Pulmonary artery endothelial cell (primary cell): ENCODE measurements at places on chromosomes 7 and 10. TPM values are rescaled to one million over a fixed set of nuclear protein-coding genes. Genes with fewer than 3 reads are reported as not detected.

GRCh38 chr10:110812583-110812982, 59.1 kb upstream of the PDCD4 start:
- no peak for DNase-seq

DNA sequence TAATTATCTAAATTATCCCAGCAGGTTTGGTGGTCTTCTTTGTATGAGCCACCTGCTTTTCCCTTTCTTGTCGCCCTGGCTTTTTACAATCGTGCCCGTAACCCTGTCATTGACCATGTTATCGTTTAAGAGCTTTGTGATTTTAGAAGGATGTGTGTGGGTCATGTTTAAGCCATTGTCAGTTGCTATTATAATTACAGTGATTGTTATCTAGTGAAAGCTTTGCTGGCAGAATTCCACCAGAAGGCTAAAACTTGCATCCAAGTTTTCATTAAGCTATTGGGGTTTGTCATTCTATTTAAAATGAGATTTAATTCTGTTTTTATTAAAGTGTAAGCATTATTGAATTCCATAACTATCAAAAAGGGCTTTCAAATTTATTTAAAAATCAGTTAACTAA, 354.2 kb upstream of the TMEM229A start:
- no peak for DNase-seq

GRCh38 chr7:24059775-24060174, 224.2 kb upstream of the NPY start:
- DNase-seq, result no peak

- no peak for DNase-seq
Observed at GRCh38 chr7:108012499-108013430, 9.8 kb upstream of the LAMB1 start.

- no peak for DNase-seq
Observed at GRCh38 chr7:80044796-80045195, 89.8 kb upstream of the GNAI1 start.

DNA sequence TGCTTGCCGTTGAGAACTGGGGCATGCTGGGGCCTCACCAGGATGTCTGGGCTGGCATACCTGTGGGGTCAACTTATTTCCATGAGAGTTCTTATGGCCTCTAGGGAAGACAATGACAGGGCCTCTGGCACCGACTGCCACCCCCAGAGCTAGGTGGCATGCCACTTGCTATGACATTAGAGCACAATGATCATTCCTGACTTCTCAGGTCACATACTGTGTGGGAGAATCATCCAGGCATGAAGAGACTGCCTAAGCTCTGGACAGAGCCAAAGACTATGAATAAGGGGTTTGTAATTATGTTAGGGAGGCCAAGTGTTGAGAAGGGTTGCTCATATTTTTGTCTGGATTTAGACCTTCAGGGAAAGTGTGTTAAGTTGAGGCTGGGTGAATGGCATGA, 97.5 kb downstream of the PTPN20 start:
- no peak for DNase-seq

DNA sequence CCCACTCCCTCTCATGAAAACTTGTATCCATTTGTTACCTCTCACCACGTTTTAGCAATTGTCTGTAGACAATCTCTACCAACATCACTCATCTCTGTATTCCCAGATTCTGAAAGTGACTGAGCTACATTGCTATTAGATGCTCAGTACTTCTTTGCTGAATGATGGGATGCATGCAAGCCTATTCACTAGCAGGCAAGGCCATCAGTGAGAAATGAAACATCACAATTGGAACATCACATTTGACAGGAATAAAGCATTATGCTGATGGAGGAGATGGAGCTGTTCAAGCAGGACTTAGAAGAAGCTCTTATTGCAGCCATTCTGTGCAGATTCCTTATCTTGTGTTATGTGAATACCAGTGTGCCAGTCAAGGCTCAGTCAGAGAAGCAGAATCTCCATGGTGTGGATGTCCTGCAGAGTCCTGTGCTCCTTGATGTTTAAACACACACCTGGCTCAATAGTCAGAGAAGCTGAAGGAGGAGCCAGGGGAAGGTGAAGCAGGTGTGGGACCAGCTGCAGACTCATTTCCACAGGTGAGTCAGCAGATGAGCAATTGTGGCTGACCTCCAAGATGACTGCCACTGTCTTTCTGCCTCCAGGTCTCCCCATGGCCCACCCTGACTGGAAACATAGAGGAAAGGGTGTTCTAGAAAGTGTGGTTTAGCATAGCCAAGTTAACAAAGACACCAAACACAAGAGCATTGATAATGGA, 965.5 kb downstream of the GRID1 start:
- DNase-seq, result no peak

DNA sequence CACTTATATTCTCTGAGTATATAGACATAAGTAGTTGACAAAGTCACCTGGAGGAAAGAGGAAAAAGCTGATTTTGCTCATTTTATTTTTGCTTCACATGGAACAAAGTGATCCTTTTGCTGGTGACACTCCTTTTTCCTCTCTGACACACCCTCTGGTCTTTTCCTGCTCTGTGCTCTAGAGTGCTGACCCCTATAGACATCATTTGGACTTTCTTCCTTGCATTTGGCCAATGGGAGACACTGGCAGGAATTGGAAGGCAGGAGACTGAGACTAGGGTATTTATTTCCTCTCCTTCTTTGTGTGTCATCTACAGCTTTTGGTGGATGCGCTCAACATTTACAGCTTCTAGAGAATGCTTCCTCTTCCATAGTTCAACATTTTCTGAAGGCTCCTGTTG, 1078.1 kb downstream of the SORCS1 start:
- DNase-seq, result no peak

GRCh38 chr7:158863611-158864506, 7.5 kb downstream of the DYNC2I1 start:
- DNase-seq, result no peak

GRCh38 chr10:58565271-58565670, 52.6 kb downstream of the BICC1 start:
- DNase-seq, result no peak

DNA sequence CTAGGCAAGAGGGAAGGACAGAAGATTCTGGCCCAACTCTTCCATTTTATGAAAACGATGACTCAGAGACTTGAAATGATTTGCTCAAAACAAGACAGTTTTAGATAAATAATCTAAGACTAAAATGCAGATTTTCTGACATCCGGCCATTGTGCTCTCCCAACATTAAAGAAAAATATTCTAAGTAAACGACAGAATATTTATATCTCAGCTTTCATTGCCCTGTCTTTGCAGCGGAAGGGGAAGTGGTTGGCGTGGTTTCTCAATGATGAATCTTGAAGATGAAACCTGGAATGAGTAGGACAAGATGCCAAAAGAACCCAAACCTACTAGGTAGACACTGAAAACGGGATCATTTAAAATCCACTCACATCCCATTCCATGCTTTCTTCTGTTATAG, 28.9 kb upstream of the NPY start:
- no peak for DNase-seq

GRCh38 chr10:132745511-132745910, 40.4 kb downstream of the NKX6-2 start:
- no peak for DNase-seq

DNA sequence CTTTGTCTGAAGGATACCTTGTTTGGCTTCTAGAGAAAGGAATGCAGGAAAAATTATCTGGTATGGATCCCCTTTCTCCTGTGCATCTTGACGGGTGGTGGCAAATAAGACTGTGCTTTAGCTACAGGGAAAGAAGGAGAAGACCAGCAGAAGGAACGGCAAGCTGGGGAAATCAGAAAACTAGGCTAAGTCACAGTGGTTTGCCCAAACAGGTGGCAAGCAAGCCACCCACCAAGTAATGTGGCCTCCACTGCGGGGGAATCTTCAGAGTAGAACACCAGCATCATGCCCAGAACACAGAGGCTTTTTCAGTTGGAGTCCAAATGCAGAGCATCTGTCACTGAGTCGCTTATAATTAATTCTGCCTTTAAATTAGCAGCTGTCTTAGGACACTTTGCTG, 282.8 kb downstream of the PHF14 start:
- no peak for DNase-seq

DNA sequence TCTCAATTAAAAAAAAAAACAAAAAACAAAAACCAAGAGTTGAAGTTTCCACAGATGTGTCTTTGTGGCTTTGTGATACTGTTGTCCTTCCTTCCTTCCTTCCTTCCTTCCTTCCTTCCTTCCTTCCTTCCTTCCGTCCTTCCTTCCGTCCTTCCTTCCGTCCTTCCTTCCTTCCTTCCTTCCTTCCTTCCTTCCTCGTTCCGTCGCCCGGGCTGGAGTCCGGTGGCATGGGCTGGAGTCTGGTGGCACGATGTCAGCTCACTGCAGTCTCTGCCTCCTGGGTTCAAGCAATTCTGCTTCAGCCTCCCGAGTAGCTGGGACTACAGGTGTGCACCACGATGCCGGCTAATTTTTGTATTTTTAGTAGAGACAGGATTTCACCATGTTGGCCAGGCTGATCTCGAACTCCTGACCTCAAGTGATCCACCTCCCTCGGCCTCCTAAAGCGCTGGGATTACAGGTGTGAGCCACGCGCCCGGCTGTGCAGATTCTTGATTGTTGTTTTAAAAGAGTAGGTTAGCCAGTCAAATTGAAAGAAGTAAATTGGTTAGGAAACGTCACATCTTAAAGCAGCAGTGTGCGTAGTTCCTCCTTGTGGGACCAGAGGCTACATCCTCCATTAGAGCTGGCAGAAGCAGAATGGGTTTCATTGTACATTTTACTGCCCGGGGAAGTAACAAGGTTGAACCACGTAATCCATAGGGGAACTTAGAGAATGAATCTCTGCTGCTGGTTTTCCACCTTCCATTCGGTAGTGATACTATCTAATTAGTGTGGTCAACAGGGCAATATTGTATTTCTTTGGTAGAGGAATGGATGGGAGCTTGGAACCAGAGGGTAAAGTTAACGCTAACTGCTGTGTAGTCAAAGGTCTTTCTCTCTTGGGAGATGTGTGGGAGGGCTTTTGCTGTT, 20.6 kb downstream of the DNAJB6 start:
- no peak for DNase-seq

DNA sequence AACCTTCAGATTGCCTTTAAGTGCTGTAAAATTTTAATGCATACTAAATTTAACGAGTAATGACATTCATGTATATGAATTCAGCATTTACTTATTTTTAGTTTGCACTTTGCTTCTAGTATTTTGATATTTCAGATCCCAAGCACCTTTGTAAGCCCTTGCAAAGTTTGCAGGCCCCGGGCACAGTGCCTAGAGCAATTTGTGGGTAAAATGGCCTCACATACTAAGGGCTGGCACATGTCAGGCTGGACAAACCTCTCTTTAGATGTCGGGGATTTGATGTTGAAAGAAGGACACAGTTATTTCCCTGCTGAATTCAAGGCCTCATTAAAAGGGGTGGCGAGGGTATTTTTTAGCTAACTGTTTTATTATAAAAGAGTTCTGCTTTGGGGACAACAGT, 270.3 kb upstream of the HABP2 start:
- DNase-seq, result no peak

DNA sequence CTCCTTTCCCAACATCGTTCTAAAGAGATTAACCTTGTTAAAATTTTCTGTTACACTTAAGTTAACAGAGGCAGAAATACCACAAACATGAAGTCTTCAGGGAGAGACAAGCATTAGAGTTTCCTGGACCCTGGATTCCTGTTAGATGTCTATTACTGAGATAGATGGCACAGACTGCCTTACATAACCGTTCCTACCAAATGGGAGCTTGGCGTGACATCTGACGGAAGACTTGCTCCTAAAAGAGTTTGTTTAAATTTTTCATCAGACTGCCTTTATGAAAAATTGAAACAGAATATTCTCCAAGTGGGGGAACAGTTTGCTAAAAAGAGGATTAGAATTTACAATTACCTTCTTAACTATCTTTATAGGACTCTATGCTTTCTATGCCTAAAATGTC, 22.7 kb downstream of the ANK3 start:
- DNase-seq, result no peak

- no peak for DNase-seq
Observed at GRCh38 chr10:22344781-22345300, 455 bp upstream of the SPAG6 start.

GRCh38 chr7:100109521-100110163, 8.2 kb downstream of the AP4M1 start:
- no peak for DNase-seq

DNA sequence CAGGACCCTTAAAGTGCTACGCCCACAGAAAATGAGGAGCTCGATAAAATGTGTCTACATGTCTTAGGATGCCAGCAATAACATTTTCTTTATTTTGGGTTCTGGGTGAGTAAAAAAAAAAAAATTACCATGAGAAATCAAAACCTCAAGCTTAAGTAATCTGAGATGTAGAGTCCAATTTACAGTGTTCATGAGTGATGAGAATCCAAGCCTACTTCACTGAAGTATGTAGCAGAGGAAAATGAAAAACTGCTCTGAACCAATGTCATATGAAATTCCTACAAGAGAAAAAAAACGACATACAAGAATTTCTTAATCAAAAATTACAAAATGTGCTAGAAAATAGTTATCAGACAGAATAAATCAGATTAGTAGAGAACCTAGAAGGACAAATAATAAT, 274.4 kb downstream of the HTR7 start:
- no peak for DNase-seq

GRCh38 chr10:62277971-62278370, 9.3 kb upstream of the RTKN2 start:
- DNase-seq, result no peak

DNA sequence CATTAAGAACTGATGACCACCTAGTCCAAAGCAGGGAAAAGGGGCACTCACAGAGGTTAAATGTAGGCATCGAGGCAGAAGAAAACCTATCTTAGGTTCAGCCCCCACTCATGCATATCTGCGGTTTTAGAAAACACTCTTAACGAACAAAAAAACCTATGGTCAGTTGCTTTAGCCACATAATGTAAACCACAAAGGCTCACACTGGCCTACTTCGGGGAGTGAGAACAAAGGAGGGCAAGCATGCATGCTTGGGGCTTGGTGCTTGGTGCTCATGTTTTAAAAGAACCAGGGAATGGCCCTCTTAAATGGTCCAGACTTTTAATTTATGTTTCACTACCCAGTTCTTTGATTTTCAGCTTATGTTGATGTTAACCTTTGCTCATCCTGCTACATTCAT, 14.2 kb downstream of the INSYN2A start:
- DNase-seq, result no peak

- DNase-seq, result no peak
Observed at GRCh38 chr7:149248777-149249176, 9.3 kb downstream of the ZNF212 start.

- no peak for DNase-seq
Observed at GRCh38 chr10:121751191-121751760, 153.0 kb upstream of the FGFR2 start.

- no peak for DNase-seq
Observed at GRCh38 chr10:74816824-74817498, 9.4 kb upstream of the KAT6B start.

PKD1L1 gene
- 1.1 and 2.1 TPM in 2 replicates for total RNA-seq

DYNC1I1 gene
- total RNA-seq, result 3.9 and 9.6 TPM in 2 replicates

TMEM236 gene
- 0.07 and 0.11 TPM in 2 replicates for total RNA-seq

RPA3 gene
- 23.5 and 28.0 TPM in 2 replicates for total RNA-seq

IKZF1 gene
- under 0.01 TPM in 1 of 2 replicates, not detected in the other for total RNA-seq

CPED1 gene
- total RNA-seq, result 1.5 and 1.7 TPM in 2 replicates

WNT16 gene
- total RNA-seq, result not detected in 2 replicates
